ENCODE measurements at places on chromosomes 3 and 15.

DNA sequence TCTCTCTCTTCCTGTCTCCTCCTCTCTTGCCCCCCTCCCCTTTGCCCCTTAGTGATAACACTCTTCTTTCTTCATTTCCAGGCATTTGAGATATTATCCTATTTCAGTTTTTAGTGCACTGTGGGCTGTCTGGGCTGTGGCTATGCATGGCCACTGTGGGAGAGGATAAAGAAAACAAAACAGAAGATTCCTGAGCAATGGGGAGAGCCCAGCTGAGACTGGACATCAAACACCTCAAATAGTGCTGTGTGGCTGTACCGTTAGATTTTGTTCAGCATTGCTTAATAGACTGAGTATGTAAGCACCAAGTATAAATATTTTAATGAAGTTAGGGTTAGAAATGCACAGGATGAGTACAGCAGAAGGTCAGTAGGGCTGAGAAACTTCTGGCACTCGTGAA lies 7.9 kb upstream of the GBE1 start:
- no peak for DNase-seq

GRCh38 chr3:177427540-177427939 lies 230.3 kb upstream of the TBL1XR1 start:
- no peak for DNase-seq

DNA sequence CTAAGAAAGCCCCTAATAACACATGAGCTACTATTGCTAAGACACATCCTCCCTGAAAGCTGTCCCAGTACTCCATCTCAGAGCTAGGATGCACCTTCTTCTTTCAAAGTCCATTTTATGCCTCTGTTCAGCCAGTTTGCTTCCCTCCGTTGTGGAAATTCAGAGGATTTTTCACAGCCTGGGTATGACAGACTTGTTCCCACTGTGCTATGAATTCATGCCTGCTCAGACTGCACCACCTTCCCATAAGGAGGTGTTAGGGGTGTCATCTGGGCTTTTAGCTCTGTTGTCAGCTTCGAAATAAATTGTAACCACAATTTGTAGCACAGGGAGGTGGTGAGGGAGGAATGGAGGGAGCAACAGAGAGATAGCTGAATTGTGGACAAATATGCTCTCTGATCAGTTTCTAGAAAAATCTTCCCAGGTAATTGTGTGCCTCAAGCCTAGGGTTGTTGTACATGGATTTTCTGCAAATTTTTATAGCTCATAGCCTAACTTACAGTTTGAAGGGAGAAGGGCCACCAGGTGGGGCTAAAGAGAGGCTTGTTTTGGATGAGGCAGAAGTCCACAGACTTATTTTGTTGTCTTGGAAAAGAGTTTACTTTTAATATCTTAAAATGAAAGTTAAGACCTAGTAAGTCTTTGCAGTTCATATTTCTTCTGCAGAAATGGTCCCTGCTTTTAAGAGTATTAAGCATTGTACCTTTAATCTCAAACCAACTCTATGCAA lies 462.0 kb downstream of the PDCD6IP start:
- no peak for DNase-seq

DNA sequence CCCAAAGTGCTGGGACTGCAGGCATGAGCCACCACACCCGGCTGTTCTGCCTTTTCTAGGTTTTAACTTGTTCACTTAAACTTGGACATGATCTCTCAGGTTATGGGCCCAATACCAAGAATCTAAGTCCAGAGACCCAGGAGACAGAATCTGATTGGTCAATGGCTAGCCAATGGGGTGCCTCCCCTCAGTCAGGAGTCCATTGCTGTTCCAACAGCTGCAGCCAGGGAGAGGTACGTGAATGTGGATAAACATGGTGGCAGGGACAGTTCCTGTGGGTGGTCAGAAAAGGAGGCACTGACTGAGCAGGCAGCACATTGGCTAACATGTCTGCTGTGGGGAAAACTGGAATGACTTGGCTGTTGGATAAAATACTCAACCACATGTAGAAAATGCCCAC lies 140.3 kb downstream of the RPLP1 start:
- DNase-seq, result no peak

DNA sequence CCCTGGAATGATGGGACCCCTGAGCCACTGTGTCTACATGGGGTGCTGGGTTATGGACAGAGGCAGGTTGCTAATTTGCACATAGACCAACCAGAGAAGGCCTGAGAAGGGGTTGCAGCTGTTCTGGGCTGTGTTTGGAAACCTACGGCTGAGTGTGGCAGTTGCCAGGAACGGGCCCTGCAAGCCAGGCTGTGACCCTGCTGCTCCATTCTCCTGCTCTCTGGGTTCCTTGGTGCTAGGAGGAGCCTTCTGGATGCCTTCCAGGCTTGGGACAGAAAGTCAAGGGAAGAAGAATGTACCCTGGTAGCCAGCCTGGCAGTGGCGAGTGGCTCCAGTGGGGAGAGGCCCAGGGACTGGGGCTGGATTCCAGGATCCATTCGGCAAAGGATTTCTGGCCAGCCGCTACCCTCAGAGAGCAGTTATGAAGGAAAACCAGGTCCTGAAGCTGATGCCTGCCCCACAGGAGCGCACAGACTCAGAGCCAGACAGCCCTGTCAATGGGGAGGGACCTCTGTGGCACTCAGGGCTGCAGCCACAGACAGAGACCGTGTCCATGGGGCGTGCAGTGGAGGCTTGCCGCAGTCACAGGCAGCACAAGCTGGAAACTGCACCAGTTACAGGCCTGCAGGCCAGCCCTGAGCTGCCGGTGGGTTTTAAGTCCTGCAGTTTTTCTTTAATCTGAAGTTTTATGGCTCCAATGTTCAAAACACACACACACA lies 55.1 kb upstream of the ACAD9 start:
- no peak for DNase-seq

DNA sequence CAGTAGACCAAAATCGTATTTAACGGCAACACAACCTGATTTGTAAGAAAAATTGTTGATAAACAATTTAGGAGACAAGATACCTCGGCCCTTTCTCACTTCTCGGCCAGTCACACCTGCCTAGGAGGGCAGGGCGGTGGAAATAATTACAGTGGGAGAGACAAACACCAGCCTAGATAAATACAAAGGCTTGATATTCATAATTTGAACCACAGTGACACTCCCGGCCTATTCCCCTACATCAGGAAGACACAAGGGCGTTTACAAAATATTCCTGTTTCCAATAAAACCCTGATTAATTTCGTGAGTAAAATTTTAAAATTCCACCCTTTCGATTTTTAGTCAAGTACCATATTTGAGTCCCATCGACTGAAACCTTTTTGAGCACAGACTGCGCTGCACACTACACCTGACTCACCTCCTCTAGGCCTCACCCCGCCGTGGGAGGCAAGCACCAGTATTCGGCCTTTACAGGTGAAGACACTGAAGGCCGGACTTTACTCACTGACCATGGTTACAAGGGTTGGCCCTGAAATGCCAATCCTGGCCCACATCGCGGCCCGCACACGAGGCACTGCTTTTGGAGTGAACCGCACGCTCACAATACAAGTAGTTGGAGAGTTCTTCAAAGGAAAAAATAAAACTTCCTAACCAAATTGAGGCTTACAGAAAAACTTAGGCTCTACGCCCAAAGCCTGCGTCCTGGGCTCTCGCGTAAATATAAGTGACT lies 794 bp downstream of the ARPP19 start:
- peak; percentile 21 for DNase-seq

- no peak for DNase-seq
Observed at GRCh38 chr3:144173491-144173890, 201.9 kb downstream of the DIPK2A start.

- no peak for DNase-seq
Observed at GRCh38 chr15:73770050-73770449, 16.9 kb upstream of the INSYN1 start.

GRCh38 chr3:66344391-66344811 lies 123.6 kb downstream of the SLC25A26 start:
- DNase-seq, result no peak

GRCh38 chr15:34760909-34761308 lies 6.1 kb upstream of the GJD2 start:
- DNase-seq, result no peak

DNA sequence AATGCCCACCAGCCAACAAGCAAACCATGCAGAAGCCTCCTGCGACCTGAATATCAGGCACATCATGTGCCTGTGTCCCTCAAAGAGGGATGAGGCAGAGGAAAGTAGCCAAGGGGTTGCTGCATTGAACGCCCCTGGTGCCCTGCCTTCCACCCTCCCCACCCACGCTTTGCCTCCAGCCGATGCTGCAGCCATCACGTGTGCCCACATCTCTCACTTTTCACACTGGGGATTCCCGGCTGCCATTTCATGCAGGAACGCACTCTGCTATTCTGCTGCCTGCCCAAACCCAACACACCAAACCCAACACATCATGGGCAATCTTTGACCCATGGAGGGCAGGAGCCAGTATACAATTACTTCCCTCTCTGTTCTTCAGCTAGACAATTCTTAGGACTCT lies 462.2 kb upstream of the PROK2 start:
- no peak for DNase-seq
